ENCODE measurements at places on chromosomes 1 and 21.
A peak's percentile ranks its signal among the peaks of the same experiment; 100 is the strongest.

- DNase-seq = peak; percentile 83
Observed at GRCh38 chr1:229410692-229411433, 23.0 kb downstream of the ACTA1 start.

GRCh38 chr1:223724376-223724775 is 12.0 kb downstream of the CAPN2 start:
- no peak for DNase-seq

- peak; percentile 22 for DNase-seq
Observed at GRCh38 chr1:56411484-56412180, 167.7 kb downstream of the PLPP3 start.

DNA sequence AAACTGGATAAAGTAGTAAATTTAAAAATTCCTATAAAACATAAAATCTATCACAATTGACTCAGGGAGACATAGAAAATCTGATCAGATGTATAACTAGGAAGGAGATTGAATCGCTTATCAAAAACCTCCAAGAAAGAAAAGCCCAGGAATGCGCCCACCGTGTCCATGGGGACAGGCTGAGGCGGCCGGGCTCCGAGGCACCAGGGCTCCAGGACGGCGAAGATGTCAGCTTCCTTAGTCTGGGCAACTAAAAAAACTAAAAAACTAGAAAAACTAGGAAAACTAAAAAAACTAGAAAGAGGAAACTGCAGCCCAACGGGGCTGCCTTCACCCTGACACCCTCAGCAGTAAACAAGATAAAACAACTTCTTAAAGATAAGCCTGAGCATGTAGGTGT is 229.0 kb upstream of the RAB4A start:
- no peak for DNase-seq

- DNase-seq = no peak
Observed at GRCh38 chr1:203442821-203443220, 32.8 kb upstream of the PRELP start.

GRCh38 chr1:178581351-178582303 is 68.7 kb downstream of the TEX35 start:
- DNase-seq = peak; percentile 33

DNA sequence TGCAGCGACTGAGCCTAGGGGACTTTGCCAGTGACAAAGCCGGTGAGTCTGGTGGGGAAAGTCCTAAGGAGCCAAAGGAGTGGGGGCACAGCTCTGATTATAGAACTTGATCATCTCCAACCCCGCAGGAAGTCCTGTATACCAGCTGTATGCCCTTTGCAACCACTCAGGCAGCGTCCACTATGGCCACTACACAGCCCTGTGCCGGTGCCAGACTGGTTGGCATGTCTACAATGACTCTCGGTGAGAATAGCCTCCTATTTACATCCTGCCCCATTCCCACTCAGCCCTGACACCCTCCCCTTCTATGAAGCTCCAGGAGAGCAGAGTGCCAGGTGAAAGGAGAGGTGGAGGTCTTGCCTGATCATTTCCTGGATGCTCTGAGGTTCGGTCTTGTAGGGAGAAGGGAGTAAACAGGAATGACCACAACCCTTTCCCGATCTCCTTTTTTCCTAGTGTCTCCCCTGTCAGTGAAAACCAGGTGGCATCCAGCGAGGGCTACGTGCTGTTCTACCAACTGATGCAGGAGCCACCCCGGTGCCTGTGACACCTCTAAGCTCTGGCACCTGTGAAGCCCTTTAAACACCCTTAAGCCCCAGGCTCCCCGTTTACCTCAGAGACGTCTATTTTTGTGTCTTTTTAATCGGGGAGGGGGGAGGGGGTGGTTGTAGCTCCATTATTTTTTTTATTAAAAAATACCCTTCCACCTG is 1.2 kb upstream of the PPOX start:
- DNase-seq = no peak

DNA sequence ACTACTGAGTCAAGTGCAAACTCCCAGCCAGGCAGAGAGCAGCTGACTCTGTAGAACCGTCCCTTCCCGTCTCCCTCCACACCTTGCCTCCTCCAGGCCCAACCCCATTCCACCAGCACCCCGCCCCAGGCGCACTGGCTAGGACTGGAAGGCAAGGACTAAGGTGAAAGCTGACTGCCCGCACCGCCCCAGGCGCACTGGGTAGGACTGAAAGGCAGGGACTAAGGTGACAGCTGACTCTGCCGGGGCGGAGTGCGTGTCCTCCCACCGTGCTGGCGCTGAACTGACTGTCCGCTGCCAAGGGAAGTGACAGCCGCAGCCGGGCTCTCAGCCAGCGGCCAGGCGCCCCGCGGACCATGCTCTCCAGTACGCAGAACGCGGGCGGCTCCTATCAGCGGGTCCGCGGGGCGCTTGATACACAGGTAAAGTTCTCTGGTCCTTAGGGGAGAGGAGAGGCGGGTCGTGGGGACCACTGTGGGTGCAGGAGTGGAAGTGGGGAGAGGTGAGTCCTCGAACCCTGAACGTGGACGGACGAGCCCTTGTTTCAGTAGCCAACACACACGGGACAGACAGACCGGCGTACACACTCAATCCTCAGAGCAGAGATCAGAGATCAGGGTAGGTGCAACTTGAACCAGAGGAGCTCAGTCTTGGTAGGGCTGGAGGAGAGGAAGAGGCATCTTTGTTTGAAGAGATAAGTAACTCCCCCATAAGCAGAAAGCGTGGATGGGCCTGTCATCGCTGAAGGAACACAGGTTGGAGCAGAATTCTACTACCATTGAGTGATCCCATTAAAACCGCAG is 58.0 kb downstream of the RBM11 start:
- peak; percentile 63 for DNase-seq

GRCh38 chr1:204791453-204792353 is 79.0 kb upstream of the NFASC start:
- DNase-seq = peak; percentile 53

GRCh38 chr1:178724728-178725465 is at the start of gene RALGPS2:
Gene RALGPS2, plus strand, starts transcription at chr1:178725244. Its CDS starts 51,521 bp downstream, at chr1:178776765.
- peak; percentile 80 for DNase-seq

DNA sequence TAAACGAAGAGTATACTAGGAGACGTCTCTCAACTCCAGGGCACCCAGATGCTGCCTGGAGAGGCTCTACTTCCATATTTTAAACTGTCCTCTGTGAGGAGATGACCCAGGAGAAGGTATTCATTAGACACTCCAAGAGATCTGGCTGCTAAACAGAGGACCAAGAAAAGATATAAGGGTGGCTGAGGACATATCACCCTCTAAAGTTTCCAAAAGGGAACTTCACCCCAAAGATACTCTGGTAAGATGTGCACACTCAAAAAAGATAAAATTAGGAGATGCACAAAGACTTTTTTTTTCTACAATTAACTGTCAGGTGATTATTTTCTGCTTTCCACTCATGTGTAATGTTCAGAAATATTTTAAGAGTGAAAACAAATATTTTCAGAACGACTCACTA is 1.4 kb downstream of the ZNF670 start:
- no peak for DNase-seq

- no peak for DNase-seq
Observed at GRCh38 chr1:237396426-237396825, 354.4 kb downstream of the RYR2 start.

- no peak for DNase-seq
Observed at GRCh38 chr1:115237023-115237422, 101.0 kb downstream of the NGF start.

GRCh38 chr1:116325922-116326321 is 47.1 kb upstream of the ATP1A1 start:
- DNase-seq = no peak

DNA sequence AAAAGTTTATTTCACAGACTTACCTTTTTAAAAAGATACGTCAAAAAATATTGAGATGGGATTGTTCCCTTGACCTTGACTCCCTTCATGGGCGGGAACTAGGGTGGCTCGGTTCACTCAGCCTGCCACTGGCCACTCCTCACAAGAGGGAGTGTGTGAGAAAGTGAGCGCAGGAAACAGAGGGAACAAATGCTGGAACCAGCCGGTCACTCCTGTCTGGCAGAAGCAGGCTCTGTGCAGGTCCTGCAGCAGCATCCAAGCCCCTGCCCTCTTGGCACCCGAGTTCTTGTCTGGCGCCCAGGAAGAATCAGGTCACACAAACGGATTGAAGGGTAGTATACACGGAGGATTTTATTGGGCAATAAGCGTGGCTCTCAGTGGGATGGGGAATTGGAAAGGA is 58.9 kb downstream of the ZNF648 start:
- no peak for DNase-seq

DNA sequence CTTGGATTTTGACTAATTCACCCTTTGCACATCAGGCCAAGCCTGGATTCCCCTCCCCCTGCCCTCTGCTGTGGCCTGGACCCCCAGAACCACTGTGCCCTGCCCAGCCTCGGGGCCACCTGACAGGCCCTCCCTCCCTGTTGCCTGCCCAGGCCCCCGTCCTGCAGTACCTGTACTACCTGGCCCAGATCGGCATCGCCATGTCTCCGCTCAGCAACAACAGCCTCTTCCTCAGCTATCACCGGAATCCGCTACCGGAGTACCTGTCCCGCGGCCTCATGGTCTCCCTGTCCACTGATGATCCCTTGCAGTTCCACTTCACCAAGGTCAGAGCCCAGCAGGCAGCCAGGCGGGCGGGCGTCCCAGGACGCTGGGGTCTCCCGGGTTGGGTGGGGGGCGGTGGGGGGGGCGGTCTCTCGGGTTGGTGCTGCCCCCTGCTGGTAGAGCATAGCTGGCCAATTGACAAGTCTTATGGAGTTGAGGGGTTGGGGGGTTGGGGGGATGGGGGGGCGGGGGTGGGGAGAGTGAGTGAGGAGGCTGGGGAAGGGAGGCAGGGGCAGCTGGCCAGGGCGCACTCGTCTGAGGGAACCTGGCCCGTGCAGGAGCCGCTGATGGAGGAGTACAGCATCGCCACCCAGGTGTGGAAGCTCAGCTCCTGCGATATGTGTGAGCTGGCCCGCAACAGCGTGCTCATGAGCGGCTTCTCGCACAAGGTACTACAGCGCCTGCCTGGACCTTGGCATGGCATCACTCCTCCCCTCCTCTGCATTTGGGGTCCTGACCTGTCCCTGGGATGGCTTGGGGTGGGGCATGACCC is 10.7 kb downstream of the AMPD2 start:
- no peak for DNase-seq

DNA sequence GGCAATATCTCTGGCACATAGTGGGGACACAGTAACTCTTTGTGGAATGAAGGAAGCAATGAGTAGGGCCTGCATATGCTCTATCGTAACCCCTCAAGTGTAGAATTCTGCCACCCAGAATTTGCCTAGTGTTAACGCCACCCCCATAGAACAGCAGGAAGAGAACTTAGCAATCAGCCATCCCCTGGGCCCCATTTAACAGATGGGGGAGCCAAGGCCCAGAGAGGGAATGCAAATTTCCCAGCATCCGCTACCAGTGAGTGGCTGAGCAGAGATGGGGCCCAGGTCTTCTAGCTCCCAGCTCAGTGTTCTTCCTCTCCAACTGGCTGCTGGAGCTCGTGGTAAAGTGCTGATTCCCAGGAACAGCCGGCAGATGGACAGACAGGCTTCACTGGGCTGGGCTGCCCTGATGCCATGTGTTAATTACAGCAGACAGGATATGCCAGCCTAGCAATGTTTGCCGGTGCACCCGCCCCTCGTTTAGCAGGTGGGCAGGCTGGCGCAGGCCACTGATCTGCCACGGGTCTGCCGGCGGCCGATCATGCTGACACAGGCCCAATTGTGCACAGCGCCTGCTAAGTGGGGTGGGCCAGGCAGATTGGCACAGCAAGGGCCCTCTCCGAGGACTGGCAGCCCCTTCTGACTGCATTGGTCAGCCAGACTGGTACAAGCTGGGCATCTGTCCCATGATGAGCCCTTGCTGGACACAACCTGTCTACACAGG is 171.9 kb downstream of the IGSF21 start:
- DNase-seq = no peak

GRCh38 chr1:210618369-210618768 is 289.7 kb downstream of the HHAT start:
- no peak for DNase-seq

- DNase-seq = no peak
Observed at GRCh38 chr21:34819357-34819999, 150.7 kb downstream of the CLIC6 start.

DNA sequence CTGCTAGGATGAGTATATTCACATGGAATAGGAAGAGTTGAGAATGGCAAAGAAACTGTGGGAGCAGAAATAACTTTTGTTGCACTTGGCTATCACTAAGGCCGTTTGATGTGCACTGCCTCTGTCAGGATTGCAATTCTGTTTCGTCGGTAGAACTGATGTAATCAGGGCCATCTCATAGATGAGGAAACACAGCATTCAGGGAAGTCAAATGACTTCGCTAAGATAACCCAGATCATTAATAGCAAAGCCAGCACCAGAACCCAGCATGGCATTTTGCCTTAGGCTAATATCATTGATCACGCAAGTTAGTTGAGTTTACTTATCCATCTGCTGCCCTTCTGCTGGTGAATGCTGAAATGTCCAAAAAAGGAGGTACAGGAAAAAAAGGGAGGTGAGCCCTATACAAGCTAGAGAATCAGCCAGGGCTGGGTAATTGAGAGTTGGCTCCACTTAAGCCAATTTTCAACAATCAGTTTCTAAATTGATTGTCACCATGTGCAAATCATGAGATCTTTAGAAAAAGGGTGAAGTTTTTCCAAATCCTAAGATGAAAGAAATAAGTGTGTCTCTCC is 7.6 kb downstream of the RASSF5 start:
- DNase-seq = no peak

- DNase-seq = no peak
Observed at GRCh38 chr1:37438037-37438868, 36.1 kb upstream of the ZC3H12A start.

DNA sequence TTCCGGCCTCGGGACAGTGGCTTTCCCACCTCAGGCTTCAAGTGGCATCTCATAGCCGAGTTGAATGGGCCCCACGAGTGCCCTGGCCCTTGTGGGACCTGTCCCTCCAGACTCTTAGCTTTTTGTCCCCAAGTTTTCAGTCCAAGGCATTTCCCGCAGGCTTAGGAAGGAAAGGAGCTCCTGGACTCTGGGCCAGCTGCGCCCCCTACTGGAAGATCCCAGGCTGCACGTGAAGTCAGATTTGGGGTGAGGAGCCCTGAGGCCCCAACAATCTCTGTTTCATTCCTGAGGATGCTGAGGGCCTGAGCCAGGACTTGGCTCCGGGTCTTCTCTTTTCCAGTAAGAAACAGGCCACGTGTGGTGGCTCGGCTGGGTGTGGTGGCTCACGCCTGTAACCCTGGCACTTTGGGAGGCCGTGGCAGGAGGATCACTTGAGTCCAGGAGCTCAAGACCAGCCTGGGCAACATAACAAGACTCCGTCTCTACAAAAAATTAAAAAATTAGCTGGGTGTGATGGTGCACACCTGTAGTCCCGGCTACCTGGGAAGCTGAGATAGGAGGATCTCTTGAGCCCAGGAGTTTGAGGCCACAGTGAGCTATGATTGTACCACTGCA is 67.4 kb downstream of the ARHGEF10L start:
- peak; percentile 79 for DNase-seq

- DNase-seq = no peak
Observed at GRCh38 chr21:46482225-46482845, 23.6 kb downstream of the DIP2A start.
